Eye (tissue), 1 donor: ENCODE measurements at places on chromosomes 3 and 15.

DNA sequence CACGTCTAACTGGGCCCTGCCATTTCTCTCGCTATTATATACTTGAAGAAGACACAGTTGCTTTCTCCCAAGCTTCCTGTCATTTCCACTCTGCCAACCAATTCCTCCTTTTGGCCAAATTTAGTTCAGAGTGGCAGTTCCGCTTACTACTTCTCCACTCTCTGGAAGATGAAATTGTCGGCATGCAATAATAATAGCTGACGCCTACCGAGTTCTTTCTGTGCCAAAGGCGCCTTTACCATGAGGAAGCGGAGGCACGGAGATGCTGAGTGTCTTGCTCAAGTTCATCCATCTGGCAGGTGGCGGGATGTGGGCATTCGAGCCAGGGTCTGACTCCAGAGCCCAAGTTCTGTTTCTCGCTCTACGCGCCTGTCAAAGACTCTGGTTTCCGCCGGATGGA, 14.6 kb upstream of the NRROS start:
- DNase-seq: no peak

DNA sequence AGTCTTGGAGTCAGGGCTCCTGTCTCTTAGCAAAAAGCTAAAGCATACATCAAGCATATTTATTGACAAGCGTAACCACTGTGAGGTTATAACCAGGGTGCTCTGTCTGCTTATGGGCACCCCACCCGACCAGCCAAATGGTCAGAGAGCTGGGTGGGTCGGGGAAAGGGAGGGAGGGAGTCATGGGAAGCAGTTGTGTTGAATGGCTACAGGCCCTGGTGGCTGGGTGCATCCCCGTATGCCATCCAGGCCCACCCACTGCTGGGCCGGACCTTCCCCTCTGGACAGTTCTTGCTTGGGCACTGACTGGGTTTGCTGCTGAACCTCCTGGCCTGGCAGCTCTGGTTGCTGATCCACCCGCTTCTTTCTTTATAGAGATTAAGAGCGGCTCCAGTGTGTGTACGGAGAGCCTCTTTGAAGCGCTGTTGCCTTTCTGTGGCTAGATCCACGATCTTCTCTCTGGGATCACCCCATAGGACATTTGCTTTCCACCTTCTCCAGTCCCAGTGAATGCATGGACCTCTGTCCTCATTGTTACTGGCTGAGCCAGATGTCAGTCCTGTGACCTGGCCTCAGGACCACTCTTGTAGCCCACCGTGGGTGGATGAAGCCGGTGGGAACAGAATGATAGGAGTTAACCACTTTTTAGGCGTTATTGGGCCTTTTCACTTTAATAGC, 59.6 kb downstream of the SMAD3 start:
- no peak for DNase-seq

DNA sequence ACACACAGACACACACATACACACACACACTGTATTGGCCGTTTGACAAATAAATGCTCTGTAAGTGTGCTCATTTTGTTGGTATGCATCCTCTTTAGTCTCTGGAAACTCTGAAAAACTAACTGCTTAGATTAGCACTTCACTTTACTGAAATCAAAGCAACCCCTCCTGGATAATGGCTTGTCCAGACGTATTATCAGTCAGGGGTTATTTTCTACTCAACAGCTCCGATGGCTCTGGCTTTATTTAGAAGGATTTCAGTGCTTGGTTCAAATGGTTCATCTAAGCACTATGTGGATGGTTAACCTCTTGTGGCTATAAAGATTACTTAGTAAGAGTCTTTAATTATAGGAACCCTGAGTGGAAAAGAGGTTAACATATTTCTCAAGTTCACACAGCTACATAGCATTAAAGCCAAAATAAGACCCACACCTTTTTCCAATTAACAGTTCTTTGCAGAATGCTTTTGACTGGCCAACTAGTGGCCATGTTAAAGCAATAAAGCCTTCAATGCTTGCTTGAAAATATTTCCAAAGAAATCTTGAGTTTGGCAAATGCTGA, 516.1 kb upstream of the NAALADL2 start:
- no peak for DNase-seq

GRCh38 chr3:135238236-135238830, 443.3 kb downstream of the EPHB1 start:
- peak; percentile 32 for DNase-seq

DNA sequence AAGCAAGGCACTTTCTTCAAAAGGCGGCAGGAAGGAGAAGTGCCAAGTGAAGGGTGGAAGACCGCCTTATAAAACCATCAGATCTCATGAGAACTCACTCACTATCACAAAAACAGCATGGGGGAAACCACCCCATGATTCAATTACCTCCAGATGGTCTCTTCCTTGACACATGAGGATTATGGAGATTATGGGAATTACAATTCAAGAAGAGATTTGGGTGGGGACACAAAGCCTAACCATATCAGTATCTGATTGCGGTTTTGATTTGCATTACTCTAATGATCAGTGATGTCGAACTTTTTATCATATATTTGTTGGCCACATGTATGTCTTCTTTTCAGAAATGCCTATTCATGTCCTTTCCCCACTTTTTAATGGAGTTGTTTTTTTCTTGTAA, 549.3 kb upstream of the IL12A start:
- no peak for DNase-seq

DNA sequence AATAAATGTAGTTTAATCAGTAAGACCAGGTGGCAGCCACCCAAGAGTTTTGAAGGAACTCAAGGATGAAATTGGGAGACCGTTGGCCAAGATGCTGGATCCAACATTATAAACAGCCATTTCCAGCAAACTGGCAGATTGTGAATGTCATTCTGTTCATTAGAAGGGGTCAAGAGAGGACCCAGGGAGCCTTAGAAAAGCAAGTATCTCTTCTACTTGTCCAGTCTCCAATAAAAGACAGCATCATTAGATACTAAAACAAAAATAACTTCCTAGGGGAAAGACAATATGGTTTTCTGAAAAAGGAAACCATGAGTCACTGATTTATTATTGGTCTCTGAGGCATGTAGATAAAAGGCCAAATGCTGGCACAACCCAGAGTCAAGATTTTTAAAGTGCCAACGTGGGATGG, 67.9 kb downstream of the GADL1 start:
- DNase-seq: no peak

GRCh38 chr3:112786002-112786590, 60.6 kb downstream of the CD200R1L start:
- no peak for DNase-seq

DNA sequence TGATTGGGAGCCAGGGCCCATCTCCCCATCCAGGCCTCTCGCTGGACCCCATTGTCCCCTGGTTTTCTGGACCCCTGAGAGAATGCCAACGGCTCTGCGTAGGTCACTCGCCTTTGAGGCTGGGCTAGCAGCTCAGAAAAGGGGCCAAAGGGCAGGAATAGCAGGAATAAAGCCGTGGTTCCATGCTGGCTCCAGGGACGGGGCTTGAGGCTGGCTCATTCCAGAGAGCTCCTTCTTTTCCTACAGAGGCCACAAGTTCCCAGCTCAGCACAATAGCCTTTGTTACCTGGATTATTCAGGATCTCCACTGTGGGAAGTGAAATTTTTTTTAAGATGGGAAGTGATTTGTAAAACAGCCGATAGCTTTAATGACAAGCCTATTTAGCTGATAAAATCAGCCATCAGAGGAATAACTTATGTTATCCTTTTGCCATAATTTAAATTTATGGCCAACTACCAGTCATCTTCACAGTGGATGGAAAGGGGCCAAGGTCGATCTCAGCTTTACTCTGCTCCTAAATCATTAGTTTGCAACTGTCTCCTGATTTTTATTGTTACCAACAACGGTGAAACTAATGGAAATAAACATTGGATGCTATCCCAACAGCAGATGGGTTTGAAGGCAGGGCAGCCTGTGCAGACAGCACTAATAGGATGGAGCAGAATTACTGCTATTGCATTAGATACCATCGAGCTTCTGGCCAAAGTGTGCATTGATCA, 124.3 kb downstream of the TMEM266 start:
- no peak for DNase-seq

GRCh38 chr3:153029350-153029749, 132.7 kb upstream of the RAP2B start:
- DNase-seq: peak; percentile 33

GRCh38 chr3:45575386-45575923, 19.1 kb upstream of the LIMD1 start:
- DNase-seq: peak; percentile 25

- no peak for DNase-seq
These were observed 85.4 kb downstream of the XXYLT1 start for GRCh38 chr3:195185583-195185982.

- no peak for DNase-seq
These were observed 25.5 kb upstream of the SPTBN5 start for GRCh38 chr15:41919201-41919820.

- peak; percentile 46 for DNase-seq
These were observed 105.9 kb upstream of the AGBL1 start for GRCh38 chr15:85973584-85974347.

GRCh38 chr3:88987776-88988175, 119.6 kb upstream of the EPHA3 start:
- no peak for DNase-seq

GRCh38 chr3:56196700-56197099, 271.6 kb downstream of the ERC2 start:
- DNase-seq: no peak

DNA sequence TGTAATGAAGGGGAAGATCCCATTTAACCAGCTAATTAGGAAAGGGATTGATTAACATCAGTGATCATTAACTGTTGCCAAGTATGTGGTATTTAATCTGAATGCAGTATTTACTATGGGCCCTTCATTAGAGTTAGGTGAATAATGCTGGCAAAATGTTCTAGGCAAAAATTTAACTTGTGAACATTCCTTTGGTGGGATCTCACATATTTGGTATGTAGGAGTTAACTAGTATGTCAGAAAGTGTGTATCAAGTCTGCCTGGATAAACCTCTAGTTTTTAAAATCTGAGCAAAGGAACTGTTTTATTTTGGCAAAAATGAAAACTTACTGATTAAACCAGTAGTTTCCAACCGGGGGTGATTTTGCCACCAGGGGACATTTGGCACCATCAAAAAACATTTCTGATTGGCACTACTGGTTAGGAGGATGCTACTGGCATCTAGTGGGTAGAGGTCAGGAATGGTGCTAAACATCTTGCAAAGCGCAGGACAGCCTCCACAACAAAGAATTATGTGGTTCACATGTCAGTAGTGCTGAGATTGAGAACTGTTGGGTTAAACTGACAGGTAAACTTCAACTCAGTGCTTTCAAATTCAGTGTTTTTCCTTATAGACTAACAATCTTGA, 22.5 kb downstream of the LRTM1 start:
- no peak for DNase-seq

- DNase-seq: no peak
These were observed 121.5 kb upstream of the SATB1 start for GRCh38 chr3:18546632-18547031.

DNA sequence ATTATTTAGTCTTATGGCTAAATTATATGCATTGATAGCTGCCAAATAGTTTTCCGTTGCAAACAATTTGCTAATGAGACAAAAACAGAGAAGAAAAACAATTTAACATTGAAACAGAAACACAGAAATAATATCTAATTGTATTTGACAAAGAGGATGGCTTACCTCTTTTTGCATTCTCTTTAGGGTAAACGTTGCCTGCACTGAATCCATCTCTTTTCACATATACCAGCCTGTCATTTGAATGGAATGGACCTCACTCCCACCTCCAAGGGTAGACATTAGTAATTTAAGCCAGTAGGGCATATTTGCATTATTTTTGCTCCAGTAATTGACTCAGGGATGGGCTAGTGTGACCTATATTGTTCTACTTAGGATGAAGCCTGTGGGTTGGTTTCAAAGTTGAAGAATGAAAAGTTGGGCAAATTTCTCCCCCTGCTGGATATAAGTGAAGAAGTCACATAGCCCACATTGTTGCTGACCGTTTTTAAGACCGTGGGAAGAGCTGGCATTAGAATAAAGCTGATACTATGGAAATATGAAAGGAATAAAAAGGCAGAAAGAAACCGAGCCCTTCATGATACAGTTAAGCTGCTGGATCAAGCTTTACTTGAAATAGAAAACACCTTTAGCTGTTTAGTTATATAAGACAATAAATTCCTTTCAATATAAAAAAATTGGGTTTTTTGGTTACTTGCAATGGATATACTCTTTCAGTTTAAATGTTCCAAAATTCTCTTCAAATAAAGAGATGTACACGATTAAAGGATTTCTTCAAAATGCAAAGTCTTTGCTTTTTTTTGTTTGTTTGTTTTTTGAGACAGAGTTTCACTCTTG, 26.9 kb downstream of the PIERCE2 start:
- peak; percentile 61 for DNase-seq

- no peak for DNase-seq
These were observed 78.4 kb downstream of the NR2E3 start for GRCh38 chr15:71888797-71889196.

- DNase-seq: no peak
These were observed 133.6 kb downstream of the OCA2 start for GRCh38 chr15:27965546-27965945.

DNA sequence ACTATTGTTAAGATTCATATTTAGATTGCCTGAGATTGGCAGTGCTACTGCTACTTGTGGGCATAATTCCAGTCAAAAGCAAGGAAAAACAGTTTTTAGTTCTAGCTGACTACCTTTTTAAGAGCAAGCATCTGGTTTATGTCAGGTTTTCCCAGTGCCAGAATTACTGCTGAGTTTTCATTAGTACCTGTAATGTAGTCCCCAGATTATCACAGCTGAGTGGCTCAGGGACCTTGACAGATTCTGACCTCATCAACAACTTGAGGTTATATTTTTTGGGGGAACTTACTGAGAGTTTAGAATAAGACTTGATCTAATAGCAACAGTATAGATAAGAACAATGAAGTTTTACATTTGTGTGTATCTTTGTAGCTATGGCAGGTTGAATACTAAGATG, 31.0 kb downstream of the NXPE3 start:
- no peak for DNase-seq

DNA sequence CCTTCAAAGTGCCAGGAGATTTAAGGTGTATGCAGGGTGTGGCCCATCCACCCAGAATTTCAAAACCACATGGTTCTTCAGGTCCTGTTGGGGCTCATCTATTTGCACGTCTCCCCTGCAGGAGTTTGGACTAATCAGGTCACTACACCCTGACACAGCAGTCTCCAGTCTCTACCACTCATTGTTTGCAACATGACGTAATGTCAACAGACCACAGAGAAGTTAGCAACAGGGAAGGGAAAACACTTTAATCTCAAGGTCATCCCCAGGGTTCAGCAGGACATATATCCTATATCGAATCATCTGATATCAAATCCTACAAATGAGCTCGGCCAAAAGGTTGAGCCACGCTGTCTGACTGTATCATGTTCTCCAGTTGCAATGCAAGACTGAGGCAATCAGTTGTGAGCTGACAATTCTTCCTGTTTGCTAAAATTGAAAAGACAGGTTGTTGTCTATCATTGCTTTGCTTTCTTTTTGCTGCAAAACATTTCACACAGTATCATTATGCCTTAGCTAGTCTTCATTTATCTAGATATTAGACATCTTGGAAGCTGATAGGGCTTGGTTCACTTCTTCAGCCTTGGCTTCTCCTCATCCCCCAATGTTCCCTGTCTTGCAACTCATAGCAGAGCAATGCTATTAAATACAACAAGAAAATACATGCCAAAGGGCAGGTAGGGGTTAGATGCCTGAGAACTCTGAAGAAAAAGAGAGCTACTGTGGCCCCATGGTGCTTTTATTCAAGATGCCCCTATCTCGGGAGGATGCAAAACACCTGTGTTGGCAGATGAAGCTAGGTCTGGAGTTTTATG, 13.4 kb upstream of the LEKR1 start:
- peak; percentile 26 for DNase-seq
